Tibial nerve (tissue), 4 donors: ENCODE measurements at places on chromosomes 12 and 14.

- DNase-seq, result no peak
Measured at GRCh38 chr12:74339211-74339610, 198.4 kb upstream of the ATXN7L3B start.

DNA sequence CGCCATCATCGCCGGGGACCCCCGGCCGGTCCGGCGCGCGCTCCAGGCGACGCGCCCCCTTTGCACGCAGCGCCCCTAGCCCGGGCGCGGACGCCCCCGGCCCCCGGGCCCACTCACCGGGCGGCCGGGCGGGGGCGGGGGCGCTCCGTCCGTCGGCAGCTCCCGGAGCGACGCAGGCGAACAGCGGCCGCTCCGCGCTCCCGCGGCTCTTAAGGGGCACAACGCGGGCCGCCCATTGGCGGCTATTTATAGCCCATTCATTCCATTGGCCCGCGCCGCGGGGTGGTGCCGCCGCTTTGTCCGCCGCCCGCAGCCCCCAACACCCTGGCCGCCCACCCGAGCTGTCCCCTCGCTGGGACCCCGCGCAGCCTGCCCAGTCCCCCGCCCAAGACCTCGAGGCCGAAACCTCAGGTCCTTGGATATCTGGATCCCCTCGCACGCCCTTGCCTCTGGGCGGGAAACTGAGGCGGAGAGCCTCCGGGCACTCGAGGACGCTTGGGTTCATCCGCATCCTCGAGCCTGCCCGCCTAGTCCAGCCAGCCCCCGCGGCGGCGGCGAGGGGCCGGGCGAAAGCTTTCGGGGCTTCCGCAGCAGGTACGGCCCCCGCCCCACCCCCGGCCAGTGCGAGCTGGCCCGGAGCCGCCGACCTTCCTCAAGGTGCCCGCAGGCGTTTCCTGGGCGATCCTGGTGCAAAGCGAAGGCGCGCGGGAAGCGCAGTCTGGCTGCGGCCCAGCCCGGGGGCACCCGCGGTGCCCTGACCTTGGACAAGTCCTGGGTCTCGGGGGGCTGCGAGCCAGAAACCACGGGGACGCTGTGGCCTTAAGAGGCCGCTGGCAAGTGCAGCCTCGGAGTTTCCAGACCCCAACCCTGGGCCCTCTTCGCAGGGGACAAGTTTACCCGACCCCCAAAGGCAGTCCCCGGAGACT lies at the start of gene CKB:
TSS of gene CKB (minus strand) at position 182 of the 926 bp plus-strand sequence. CDS start 337 bp downstream, outside the sequence.
- no peak for DNase-seq

- no peak for DNase-seq
Measured at GRCh38 chr12:12958886-12959285, 6.9 kb upstream of the GPRC5D start.

DNA sequence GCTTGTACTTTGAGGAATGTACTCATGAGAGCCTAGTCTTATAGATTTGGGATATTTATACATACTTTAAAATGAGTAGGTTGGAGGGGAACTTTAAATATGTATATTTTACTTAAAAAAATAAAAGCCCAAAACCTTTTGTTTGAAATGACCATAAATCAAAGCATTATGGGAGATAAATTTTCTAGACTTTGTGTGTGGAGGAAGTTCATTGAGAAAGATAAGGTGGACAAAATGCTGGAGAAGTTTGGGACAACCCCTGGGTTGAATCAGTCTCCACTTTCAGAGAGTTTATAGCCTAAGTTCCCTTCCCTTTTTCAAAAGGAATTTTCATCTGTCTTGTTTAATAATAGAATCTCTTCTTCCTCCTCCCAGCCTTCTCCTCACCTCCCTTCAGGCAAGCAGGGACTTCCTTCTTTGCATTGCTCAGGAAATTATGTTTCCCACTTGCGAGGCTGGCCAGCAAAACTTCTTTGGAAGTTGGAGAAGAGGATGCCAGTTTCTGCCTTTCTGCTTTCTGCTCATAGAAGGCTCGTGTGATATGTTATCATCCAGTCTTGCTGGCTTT lies 54.2 kb downstream of the CHST11 start:
- no peak for DNase-seq

DNA sequence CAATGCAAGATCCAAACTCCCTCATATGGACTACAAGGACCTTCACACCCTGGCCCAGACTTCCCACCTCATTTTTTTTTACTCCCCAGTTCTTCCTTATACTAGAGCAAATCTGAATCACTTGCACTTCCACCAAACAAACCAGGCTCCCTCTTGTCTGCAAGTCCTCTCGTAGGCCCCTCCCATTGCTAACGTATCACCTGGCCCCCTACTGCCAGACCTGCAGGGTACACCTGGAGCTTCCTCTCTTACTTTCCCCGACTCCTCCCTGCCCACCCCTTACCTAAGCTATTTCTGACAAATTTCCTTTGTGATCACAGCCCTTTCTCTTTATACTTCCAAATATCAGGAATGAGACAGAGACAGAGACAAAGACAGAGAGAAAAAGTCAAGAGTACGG lies 463.9 kb downstream of the GALC start:
- DNase-seq, result no peak

- no peak for DNase-seq
Measured at GRCh38 chr14:95021588-95021987, 135.7 kb downstream of the DICER1 start.

GRCh38 chr14:69077841-69078240 lies 75.1 kb downstream of the DCAF5 start:
- DNase-seq, result no peak

DNA sequence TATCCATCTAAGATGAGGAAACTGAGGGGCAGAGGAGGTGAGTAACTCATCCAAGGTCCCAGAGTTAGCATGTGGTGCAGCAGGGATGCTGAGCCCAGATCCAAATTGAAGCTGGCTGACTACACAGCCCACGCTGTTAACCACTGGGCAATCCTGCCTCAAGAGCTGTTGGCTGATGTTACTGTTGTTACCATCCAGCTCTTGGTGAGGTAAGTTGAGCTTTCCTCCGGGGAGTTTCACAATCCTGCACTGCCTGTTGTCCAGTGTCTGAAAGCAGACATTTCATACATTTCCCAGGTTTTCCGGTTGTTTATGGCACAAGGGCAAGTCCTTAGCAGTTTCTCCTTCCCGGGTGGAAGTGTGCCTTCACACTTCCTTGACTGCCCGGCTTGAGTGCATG lies 14.5 kb downstream of the CYP46A1 start:
- no peak for DNase-seq

DNA sequence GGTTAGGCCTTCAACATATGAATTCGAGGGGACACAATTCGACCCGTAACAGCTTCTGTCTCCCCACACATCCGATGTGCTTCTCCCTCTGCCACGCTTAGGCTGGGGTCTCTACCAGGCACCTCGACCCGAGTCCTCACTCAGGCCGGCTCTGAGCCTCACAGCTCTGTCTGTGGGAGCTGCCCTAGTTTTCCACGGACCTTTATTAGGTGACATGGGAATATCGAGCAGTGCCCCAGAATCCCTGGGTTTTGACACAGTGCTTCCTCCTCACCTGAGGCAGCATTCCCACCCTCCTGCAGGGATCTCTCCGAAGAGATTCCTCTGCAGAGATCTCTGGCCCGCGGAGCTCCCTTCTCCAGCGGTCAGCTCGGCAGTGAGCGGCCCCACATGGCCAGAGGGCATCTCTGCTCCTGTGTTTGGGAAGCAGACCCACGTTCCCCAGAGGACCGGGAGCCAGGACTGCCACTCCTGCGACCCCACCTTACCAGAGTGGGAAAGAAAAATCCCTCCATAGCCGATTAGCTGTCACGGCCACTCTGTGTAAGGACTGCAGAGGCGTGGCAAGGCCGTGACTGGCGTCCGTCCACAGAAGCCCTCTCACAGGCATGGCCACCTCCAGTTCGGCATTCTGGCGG lies 21.2 kb downstream of the ZBTB42 start:
- no peak for DNase-seq

GRCh38 chr14:52783206-52783605 lies 8.2 kb downstream of the GNPNAT1 start:
- no peak for DNase-seq

GRCh38 chr14:78959674-78960264 lies 789.6 kb downstream of the NRXN3 start:
- peak; percentile 81 for DNase-seq

DNA sequence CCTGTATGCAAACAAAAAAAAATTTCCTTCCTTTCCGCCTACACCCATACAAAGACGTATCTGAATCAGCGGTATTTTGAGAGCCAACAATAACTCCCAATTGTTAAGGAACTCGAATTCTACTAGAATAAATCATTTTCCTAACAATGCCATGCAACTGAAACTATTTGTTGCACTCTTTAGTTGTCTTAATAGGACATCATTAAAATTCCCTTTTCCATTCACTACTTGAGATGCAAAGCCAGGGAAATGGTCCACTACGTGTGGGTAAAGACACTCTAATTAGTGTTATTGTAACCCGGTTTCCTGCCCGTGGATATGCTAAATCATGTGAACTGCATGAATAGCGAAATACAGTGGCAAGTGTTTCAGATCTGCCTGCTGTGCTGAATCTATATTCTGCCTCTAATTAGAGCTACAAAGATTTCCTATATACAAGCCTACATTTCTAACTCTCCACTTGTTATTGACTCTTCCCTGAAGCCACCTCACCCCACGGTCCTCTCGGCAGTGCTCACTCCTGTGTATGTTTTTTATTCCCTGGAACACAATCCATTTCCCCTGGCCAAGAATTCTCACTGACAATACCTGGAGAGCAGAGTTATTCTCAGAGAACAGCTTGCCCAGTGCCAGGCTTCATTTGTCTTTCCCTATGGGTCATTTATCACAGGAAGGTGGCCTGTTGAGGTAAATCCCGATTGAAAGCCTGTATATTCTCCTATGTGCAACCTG lies 168.3 kb downstream of the PAWR start:
- no peak for DNase-seq

- no peak for DNase-seq
Measured at GRCh38 chr14:104405360-104406226, 174.0 kb upstream of the C14orf180 start.

GRCh38 chr12:103812789-103813188 lies 28.2 kb downstream of the NT5DC3 start:
- DNase-seq, result no peak

DNA sequence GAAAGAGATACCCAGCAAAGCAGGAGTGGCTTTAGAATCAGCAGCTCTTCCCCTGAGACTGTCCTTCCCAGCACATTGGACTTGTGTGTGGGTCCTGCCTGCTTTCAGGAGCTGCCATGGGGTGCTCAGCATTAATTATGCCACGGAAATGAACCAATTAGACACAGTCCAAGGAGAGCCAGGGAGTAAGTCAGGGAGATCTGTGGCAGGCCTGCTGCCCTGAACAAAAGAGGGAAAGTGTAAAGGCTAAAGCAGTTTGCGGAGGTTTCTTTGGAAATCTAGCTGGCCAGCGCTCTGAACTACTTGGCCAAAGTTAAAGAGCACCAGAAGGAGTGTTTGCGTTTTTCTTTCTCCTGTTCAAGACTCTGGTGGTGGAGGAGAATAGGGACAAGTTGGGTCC lies 65.7 kb upstream of the SRSF5 start:
- no peak for DNase-seq

DNA sequence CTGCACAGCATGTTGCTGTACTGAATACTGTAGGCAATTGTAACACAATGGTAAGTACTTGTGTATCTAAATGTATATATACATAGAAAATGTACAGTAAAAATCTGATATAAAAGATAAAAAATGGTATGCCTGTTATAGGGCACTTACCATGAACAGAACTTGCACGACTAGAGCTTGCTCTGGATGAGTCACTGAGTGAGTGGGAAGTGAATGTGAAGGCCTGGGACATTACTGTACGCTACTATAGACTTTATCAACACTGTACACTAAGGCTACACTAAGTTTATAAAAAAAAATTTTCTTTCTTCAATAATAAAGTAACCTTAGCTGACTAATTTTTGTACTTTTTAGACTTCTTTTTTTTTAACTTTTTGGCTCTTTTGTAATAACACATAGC lies 24.2 kb upstream of the NEDD1 start:
- DNase-seq, result no peak

DNA sequence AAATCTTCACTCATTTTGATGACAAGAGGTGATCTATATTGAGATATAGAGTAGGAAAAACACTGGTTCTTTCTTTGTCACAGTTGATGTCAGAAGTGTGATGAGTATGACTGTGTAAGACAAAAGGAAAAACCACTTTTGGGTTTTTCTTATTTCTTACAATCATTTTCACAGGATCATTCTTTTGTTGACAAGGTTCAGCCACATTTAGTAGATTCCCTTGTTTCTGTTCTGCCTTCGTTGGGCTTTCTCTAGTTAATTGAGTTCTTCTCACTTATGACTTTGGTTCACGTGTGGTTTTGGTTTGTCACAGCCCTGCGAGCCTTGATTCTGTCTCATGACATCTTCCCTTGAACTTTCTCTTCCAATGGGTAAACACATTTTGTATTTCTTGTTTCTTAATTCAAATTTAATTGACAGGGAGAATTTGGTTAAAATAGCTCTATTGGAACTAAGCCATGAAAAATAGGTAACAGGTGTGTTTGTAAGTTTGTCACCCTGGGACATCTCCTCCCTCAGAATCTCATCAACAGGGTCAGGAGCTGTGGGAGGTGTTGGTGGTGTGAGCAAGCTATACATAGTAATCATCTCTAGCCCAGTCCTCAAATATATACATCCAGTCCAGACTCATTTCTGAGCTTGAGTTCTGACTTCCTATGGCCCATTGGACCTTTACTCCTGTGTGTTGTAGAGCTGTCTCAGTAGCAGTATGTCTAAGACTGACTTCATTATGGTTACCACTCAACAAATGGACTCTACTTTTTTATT lies 255.3 kb downstream of the BMP4 start:
- no peak for DNase-seq

GRCh38 chr14:73715707-73716106 lies 1.5 kb upstream of the PNMA1 start:
- DNase-seq, result no peak

- no peak for DNase-seq
Measured at GRCh38 chr12:25811656-25812126, 146.8 kb upstream of the RASSF8 start.

- DNase-seq, result no peak
Measured at GRCh38 chr12:111424793-111425251, 19.1 kb downstream of the SH2B3 start.

DNA sequence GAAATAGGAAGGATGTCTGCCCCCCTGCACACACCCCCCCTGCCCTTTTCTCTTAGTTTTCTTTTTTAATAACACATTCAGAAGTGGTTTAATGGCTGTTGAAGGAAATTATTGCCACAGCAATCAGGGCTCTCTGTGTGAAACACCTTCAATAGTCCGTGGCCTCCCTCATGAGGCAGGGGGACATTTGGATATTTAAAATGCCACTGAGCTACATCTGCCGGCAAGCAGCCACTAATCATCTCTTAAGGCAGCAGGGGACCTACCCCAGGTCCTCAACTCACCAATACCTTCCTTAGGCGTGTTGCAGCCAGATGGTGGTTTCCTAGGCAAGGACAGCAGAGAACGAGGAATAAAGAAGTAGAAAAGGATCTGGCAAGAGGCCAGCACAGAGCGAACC lies 283.2 kb downstream of the TTC8 start:
- no peak for DNase-seq

- DNase-seq, result no peak
Measured at GRCh38 chr12:89085421-89085820, 266.9 kb downstream of the DUSP6 start.

- DNase-seq, result no peak
Measured at GRCh38 chr12:46005823-46006222, 15.4 kb upstream of the SCAF11 start.

- DNase-seq, result no peak
Measured at GRCh38 chr12:92488735-92489134, 214.1 kb upstream of the PLEKHG7 start.

GRCh38 chr12:81668475-81668874 lies 90.7 kb downstream of the PPFIA2 start:
- DNase-seq, result no peak

GRCh38 chr12:75205558-75205957 lies 4.1 kb downstream of the KCNC2 start:
- DNase-seq, result no peak

- DNase-seq, result no peak
Measured at GRCh38 chr12:103379670-103380069, 116.1 kb downstream of the C12orf42 start.
